LHCN-M2 (cell line): ENCODE measurements at places on chromosomes 1 and 21. TPM values are rescaled to one million over a fixed set of nuclear protein-coding genes. Genes with fewer than 3 reads are reported as not detected.
A peak's percentile ranks its signal among the peaks of the same experiment; 100 is the strongest.

THEM5 gene
- not detected in 2 replicates for total RNA-seq

SPRR2G gene
- not detected in 2 replicates for total RNA-seq

SLC1A7 gene
- not detected in 2 replicates for total RNA-seq

RNF207 gene
- total RNA-seq, result 1.0 and 1.3 TPM in 2 replicates

TMEM269 gene
- 0.06 TPM in 1 of 2 replicates, not detected in the other for total RNA-seq

OLFML3 gene
- 583 and 771 TPM in 2 replicates for total RNA-seq

DNA sequence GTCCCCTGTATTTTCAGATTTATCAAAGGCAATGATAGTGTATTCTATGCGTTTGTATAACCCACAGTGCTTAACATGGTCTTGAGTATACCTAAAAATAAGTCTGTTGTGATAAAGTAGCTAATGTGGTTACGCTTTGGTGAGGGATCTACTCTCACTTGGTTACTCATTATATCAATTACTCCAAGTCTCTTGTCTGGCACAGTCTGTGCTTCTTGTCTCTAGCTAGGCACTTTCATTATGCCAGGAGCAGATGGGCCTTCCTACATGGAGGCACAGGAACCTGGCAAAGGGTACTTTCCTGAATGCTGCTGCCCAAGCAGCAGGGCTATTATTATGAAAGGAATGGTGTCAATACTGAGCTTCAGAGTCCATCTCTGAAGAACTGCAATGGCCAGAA, 4.2 kb upstream of the PTPN22 start:
- no peak for DNase-seq

DNA sequence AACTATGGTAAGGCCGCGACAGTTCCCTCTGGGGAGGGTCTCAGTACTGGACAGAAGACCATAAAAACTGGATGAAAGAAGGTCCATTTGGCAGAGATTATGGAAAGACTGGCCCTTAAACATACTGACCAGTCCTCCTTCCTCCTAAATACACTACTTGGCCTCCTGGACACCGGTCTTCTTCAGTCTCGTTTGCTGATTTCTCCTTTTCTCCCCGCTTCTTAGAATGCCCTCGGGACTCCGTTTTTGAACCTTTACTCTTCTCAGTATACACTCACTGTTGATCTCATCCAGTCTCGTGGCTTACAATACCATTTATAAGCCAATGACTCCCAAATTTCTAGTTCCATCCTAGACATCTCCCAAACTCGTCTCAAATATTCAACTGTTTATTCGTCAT, 694 bp upstream of the MRPL9 start:
- DNase-seq, result peak; percentile 1

DNA sequence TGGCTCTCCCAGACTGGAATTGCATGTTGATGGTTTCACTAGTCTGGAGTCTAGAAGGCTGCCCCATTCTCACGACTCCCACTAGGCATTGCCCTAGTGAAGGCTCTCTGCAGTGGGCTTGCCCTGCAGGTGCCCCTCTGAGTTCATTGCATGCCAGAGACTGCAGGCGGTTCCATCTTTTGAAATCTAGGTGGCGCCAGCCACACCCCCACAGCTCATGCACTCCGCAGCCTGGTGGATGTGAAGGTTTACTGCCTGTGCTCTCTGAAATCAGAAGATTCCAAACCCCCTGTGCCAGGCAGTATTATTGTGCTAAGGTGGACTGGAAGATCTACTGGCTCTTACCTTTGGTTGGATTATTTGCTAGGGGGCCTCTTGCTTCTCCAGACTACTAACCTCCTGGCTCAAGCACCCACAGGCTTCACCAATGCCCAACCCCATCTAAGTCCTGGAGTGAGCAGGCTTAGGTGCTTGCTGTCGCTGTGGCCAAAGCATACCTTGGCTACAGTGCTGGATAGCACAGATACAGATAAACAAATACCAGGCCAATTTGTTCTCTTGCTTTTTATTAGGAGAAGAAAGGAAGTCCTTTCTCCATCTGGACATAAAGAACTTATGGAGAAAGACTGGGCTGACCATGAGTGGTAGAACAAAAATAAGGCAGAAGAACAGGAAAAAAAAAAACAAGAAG, 83.5 kb upstream of the SIM2 start:
- no peak for DNase-seq

- no peak for DNase-seq
These were observed 10.3 kb upstream of the FAM20B start for GRCh38 chr1:179015396-179015795.

- no peak for DNase-seq
These were observed 52.0 kb upstream of the TACSTD2 start for GRCh38 chr1:58629031-58629462.

- no peak for DNase-seq
These were observed 6.5 kb downstream of the SPATA46 start for GRCh38 chr1:162370161-162370560.

DNA sequence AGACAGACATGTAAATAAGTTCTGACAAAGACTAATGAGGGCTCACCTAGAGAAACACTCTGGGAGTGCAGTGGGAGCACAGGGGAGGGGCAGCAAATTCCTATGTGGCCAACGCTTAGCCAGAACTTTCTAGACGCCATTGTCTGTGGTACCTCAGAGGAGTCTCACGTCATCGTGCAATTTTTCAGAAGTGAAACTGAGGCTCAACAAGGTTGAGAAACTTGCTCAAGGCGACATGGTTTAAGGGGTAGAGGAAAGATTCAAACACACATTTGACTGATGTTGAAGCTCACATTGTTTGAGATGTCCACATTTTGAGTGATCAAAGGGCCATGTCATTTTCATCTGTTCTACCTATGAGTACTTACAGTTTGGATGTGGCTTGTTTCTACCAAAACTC, 152.6 kb upstream of the LMO4 start:
- no peak for DNase-seq

GRCh38 chr1:16226490-16227179, 10.3 kb downstream of the CPLANE2 start:
- DNase-seq, result no peak

- DNase-seq, result peak; percentile 42
These were observed 318.4 kb upstream of the RGS18 start for GRCh38 chr1:191839891-191840290.

- DNase-seq, result no peak
These were observed 9.8 kb downstream of the POMGNT1 start for GRCh38 chr1:46188295-46189030.

DNA sequence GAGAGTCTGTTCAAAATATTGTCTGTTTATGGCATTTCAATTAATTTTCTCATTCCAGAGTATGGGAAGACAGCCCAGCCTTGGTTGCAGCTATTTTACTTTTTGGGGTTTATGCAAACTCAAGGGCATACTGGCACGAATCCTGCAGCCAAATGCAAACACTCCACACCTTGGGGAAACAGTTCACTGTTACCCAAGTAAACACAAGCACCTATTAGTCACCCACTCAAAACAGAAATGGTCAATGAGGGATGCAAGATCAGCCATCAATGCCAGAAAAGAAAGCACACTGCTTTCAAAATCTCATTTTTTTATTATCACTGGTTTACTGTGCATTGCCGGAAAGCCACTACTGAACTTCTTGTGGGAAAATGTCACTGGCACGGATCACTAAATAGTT, 170.6 kb downstream of the RUNX1 start:
- no peak for DNase-seq

DNA sequence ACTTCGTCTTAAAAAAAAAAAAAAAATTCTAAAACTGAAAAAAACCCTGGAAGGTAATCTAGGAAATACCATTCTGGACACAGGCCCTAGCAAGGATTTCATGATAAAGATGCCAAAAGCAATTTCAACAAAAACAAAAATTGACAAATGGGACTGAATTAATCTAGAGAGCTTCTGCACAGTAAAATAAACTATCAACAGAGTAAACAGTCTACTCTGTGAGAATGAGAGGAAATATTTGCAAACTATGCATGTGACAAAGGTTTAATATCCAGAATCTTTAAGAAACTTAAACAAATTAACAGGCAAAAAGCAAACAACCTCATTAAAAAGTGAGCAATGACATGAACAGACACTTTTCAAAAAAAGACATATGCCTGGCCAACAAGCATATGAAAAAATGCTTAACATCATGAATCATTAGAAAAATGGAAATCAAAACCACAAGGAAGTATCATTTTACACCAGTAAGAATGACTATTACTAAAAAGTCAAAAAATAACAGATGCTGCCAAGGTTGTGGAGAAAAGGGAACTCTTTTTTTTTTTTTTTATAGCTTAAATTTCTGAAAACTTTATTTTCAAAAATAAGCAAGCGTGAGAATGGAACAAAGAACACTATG, 29.4 kb upstream of the RNPC3 start:
- DNase-seq, result peak; percentile 83

- DNase-seq, result no peak
These were observed 58.3 kb downstream of the LUZP1 start for GRCh38 chr1:23110391-23110790.

- DNase-seq, result no peak
These were observed 112.5 kb downstream of the ADSS2 start for GRCh38 chr1:244339073-244339692.

GRCh38 chr21:20110368-20110767, 887.8 kb upstream of the NCAM2 start:
- DNase-seq, result no peak

GRCh38 chr1:45009956-45010854, 919 bp downstream of the HECTD3 start:
- no peak for DNase-seq
